Activated CD4-positive, alpha-beta T cell treated with anti-CD3 and anti-CD28 coated beads, Interleukin-2, Interleukin-4, amounts not matched to agents 100 ng/mL and 50 ng/mL, durations not matched to agents 16 hours and 8 hours (primary cell): ENCODE measurements at places on chromosomes 16 and 17.

DNA sequence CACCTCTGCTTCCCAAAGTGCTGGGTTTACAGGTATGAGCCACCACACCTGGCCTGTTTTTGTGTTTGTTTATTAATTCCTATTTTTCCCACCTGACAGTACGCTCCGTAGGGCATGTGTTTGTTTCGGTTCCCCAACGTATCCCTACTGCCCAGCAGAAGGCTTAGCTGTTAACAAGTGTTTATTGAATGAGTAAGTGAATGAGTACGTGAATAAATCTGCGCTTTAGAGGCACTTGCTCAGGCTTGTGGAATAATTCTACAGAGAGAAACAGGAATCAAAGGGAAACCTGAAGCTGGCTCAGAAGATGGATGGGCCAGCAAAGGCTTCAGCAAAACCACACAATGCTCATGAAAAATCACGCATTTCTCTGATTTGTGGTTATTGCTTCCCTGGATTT lies 647.9 kb downstream of the MAF start:
- DNase-seq, result no peak

- no peak for DNase-seq
Measured at GRCh38 chr17:12666718-12667117, 1.0 kb downstream of the MYOCD start.

DNA sequence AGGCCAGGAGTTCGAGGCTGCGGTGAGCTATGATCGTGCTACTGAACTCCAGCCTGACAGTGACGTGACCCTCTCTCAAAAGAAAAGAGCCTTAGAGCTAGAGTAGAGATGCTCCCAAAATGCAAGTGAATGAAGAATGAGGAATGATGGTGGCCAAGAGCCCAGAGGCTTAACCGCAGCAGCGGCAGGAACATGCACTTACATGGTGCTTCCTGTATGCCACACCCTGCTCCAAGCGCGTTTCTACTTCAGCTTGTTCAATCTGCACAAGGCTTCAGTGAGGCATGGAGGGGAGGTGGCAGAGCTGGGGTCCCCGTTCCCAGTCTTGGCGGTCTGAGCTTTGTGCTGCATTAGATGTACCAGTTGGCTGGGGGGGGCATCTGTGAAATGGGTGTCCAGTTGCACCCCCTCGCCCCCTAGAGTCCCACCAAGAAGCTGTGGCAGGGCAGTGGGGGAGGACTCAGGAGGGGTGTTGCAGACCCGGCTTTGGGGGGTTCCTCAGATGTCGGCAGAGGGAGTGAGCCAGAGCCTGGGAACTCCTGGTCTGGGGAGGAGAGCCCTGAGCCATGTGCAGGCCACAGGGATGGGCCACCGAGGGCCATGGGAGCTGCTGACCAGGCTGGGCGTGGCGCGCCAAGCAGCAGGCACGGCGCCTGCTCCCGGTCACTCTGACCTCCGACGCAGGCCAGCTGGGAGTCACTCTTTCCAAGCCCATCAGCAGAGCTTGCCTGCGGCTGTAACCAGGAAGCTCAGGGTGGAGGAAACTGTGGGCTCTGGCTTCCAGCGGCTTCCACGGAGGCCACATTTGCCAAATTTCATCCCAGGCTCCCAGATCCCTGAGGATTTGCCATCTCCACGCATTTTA lies 260.1 kb downstream of the PARN start:
- DNase-seq, result no peak

GRCh38 chr16:46618516-46618915 lies 2.7 kb downstream of the SHCBP1 start:
- DNase-seq, result no peak

DNA sequence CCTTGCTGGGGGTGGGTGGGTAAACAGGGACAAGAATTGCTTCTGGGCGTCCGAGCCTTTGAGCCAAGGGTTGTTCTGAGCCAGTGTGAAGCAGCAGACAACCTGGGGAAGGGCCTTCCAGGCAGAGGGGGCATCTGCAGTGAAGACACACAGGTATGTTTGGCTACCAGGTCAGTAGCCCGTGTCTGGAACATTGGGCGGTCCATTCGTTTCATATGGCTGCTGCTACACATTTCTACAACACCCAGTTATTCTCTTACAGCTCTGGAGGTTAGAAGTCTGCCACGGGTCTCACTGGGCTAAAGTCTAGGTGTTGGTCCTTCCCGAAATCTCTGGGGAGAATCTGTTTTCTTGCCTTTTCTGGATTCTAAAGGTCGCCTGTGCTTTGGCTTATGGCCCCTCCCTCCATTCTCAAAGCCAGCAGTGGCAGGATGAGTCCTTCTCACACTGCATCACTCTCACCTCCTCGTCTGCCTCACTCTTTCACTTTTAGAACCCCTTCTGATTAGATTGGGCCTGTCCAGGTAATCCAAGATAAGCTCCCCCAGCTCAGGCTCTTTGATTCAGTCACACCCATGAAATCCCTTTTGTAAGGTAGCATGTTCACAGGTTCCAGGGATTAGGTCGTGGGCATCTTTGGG lies 136.1 kb downstream of the CLEC16A start:
- DNase-seq, result no peak

- no peak for DNase-seq
Measured at GRCh38 chr17:34990921-34991365, 10.6 kb downstream of the LIG3 start.

- no peak for DNase-seq
Measured at GRCh38 chr17:66190738-66191592, 968 bp downstream of the CEP112 start.

DNA sequence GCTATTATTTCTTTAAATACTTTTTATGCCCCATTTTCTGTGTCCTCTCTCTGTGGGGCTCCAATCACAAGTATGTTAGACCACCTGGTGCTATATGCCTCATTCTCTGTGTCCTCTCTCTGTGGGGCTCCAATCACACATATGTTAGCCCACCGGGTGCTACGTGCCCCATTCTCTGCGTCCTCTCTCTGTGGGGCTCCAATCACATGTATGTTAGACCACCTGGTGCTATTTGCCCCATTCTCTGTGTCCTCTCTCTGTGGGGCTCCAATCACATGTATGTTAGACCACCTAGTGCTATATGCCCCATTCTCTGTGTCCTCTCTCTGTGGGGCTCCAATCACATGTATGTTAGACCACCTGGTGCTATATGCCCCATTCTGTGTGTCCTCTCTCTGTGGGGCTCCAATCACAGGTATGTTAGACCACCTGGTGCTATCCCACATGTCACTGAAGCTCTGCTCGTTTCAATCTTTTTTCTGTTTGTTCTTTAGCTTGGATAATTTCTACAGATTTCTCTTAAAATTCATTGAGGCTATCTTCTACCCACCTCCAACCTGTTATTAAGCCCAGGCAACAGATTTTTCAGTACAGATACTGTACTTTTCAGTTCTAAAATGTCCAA lies 28.2 kb downstream of the LMF1 start:
- no peak for DNase-seq

DNA sequence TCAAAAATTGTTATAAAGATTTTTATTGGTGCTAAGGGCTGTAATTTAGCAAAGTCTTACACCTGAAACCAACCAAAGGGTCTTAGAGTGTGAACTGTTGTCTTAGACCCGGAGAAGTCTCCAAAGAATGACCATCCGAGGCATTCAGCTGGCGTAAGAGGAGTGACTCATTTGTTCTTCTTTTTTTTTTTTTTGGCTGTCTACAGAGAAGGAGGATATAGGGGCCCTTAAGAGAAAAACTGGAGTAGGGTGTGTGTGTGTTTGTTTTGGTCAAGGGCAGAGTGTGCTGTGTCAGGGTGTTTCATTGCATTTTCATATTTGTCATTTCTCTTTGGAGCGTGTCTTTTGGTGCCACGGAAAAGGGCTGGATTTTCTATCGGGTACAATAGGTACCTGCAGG lies 508.0 kb downstream of the WWOX start:
- DNase-seq, result no peak

DNA sequence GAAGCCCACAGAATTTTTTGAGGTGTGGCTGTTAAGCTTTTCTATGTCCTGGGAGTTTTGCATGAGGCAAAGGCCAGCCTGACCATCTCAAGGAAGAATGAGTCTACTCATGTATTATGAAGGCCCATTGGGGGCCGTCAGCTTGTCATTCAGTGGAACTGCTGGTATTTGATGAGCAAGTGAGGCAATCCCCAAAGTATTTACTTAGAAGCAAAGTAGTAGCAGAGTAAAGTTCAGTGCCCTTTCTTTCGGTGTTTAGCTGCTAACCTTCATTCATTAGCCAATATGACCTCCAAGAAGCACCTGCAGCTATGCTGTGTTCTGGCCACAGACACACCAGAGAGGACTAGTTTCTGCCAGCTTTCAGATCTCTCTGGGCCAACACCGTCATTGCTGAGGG lies 80.2 kb downstream of the RPA1 start:
- DNase-seq, result no peak

GRCh38 chr17:77735566-77736198 lies 222.8 kb upstream of the TNRC6C start:
- no peak for DNase-seq

GRCh38 chr16:76583945-76584344 lies 306.7 kb downstream of the CNTNAP4 start:
- no peak for DNase-seq

- no peak for DNase-seq
Measured at GRCh38 chr17:27403480-27404005, 52.7 kb upstream of the KSR1 start.

GRCh38 chr17:52536489-52536888 lies 378.0 kb upstream of the CA10 start:
- DNase-seq, result no peak
